ENCODE measurements at places on chromosomes 11 and 22.

GRCh38 chr22:24550902-24551435 lies 4.0 kb downstream of the GUCD1 start:
- DNase-seq = no peak

- DNase-seq = no peak
Observed at GRCh38 chr11:70703141-70704064, 305.1 kb downstream of the CTTN start.

DNA sequence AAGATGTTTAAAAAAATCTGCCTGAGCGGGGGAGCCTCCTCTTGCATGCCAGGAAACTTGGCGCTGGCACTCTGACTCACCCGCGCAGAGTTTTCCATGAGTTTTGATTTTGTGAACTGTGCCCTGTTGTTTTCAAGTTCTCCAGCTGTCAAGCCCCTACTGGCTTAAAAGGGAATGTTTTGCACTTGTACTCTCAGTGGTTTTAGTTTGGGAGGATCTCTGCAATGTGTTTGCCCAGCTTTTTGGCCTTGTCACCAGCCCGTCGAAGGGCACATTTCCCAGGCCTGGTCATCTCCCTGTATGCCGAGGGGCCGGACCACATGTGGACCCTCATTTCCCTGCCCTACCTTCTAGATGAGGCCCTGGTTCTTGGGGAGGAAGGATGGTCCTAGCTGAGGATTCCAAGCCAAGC lies 12.2 kb downstream of the MRGPRF start:
- no peak for DNase-seq

DNA sequence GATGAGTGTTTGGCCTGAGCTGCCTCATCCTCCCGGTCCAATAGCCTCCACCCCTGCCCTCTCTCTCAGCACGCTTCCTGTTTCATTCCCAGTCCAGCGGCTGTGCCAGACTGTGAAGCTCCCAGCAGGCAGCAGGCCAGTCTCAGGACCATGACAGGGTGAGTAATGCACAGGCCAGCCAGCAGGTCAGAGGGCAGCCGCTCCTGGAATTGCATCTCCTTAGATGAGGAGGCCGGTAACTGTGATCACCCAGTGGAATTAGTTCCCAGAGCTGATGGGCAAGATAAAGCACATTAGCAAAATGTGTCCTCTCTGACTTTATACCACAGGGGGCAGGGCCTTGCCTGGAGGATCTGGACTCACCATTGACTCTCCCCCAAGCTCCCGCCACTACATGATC lies 251.2 kb downstream of the ETS1 start:
- no peak for DNase-seq

DNA sequence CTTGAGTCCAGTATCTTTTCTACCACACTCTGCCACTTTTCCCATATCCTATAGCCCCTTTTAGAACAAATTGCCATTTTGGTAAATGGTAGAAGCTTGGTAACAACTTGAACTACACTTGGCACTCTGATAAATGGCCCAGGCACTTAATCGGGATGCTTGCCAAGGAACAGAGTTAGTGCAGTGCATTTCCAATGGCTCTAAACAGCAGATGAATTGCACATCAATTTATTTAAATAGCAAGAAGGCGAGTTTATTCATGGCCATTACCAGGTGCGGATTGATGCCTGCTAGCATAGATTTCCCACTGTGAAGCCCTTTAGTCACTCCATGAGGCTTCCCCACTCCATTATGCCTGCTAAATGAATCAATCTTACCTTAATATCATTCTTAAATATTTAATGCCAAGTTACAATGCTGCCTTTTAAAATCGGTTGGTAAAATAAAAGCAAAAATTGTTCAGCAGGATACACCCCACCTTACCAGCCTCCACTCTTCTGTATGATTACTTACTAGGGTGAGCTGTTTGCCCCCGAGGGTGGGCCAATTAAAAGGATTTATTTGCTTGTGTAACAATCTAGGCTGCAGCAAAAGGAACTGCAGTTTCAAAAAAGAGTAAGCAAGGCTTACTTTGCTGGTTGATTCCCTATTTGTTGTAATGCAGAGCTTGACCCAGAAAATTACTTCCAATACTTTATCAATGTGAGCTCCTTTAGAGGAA lies 136.0 kb upstream of the ARHGAP42 start:
- DNase-seq = peak; percentile 78

DNA sequence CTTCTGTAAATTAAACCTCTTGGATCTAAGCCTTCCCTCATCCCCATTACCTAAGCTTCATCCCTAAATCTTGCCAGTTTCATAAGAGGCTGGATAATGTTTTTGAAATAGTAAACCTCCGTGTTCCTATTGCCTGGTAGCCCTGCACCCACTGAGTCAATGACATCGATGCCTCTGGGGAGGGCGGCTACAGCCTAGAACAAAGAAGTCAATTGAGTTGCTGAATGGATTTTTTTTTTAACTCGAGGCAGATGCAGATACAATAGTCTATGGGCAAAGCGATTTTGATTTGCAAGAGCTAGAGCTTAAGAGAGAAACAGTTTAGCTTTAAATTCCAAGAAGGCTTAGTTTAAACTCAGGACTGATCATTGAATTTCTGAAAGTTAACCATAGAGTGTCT lies 121.3 kb downstream of the NECTIN1 start:
- DNase-seq = no peak

GRCh38 chr11:73961321-73961720 lies 10.5 kb downstream of the DNAJB13 start:
- DNase-seq = no peak

GRCh38 chr11:6856871-6857270 lies 6.0 kb upstream of the OR10A2 start:
- no peak for DNase-seq

DNA sequence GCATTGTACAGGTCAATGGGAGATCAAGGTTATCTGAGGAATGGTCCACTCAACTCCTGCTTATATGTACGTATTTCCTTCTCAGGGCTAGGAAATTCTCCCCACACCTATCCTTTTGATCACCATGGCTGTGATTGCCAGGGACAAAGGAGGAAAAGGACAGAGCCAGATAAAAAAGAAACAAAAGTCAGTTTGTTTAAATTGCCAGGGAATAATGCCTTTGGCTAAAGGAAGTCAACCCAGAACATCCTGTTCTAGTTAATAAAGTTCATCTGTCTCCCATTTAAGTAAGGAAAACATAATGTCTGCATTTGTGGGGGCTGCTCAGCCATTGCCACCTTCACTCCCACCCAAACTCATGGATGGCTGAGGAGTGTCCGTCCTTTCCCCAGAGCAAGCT lies 124.7 kb downstream of the ME3 start:
- DNase-seq = no peak

- no peak for DNase-seq
Observed at GRCh38 chr22:49535527-49536125, 292.0 kb downstream of the BRD1 start.

- no peak for DNase-seq
Observed at GRCh38 chr11:30434901-30435300, 112.0 kb downstream of the ARL14EP start.

GRCh38 chr11:63635762-63636465 lies 21.7 kb upstream of the PLAAT3 start:
- peak; percentile 33 for DNase-seq

- DNase-seq = no peak
Observed at GRCh38 chr22:47067911-47068625, 305.6 kb downstream of the TBC1D22A start.

- DNase-seq = no peak
Observed at GRCh38 chr22:45353786-45354185, 44.1 kb downstream of the FAM118A start.

All from NCI-H1092 treated with DMSO at 0.1 percent for 48 hours (cell line).